ENCODE measurements at places on chromosomes 7 and 10. TPM values are rescaled to one million over a fixed set of nuclear protein-coding genes. Genes with fewer than 3 reads are reported as not detected.

Gene FKBP6
- total RNA-seq: not detected

DNA sequence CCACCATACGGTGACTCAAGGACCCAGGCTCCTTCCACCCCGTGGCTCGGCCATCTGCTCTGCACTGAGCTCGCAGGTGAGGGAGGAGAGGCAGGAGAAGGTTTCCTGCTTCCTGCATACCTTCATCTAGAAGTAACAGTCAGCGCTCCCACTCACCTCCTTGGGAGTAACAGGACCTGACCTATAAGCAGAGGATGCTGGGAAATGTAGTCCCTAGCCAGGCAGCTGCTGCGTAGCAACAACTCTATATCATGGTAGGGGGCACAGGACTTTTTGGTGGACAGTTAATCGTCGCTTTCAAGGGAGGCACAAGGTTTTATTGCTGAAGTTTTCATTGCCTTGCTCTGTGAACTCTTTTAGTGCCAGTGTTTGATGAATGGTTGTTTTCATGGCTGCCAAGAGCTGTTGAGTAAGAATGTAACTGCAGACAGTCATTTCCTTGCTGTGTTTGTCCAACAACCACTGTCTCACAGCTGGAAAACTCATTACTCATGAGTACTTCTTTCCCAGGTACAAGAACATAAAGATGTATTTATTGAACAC is 10.2 kb upstream of the ZFYVE27 start:
- H3K36me3 ChIP-seq: no peaks in the 10 kb centered on the region
- no peak overlapping the region for H3K4me3 ChIP-seq
- DNase-seq: no peak
- H3K4me1 ChIP-seq: no peaks in the 10 kb centered on the region
- H3K27ac ChIP-seq: no peak overlapping the region

Gene PLXDC2
- 0.41 TPM for total RNA-seq

DNA sequence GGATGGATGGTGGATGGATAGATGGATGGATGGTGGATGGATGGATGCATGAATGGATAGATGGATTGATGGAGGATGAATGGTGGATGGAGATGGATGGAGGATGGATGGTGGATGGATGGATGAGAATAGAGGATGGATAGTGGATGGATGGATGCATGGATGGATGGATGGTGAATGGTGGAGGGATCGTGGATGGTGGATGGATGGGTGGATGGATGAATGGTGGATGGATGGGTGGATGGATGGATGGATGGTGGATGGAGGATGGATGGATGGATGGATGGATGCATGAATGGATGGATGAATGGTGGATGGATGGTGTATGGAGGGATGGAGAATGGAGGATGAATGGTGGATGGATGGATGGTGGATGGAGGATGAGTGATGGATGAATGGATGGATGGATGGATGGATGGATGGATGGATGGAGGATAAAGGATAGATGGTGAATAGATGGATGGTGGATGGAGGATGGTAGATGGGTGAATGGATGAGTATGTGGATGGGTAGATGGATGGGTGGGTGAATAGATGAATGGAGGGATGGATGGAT is 76.3 kb downstream of the PDGFA start:
- H3K27ac ChIP-seq: no peak overlapping the region
- H3K4me1 ChIP-seq: no peaks in the 10 kb centered on the region
- no peaks in the 10 kb centered on the region for H3K27me3 ChIP-seq
- DNase-seq: no peak
- no peaks in the 10 kb centered on the region for H3K36me3 ChIP-seq

GRCh38 chr7:48638041-48638440 is 286.3 kb upstream of the CDC14C start:
- DNase-seq: no peak
- H3K4me3 ChIP-seq: no peak overlapping the region
- no peaks in the 10 kb centered on the region for H3K36me3 ChIP-seq

GRCh38 chr10:8312781-8313180 is 258.3 kb downstream of the GATA3 start:
- no peak overlapping the region for H3K4me3 ChIP-seq
- H3K36me3 ChIP-seq: no peaks in the 10 kb centered on the region
- H3K4me1 ChIP-seq: no peaks in the 10 kb centered on the region

Data from CD4-positive, alpha-beta T cell (primary cell).